Tibial nerve (tissue), 4 donors: ENCODE measurements at places on chromosomes 3 and 15. TPM values are rescaled to one million over a fixed set of nuclear protein-coding genes. Genes with fewer than 3 reads are reported as not detected.

The ADAMTSL3 gene
- total RNA-seq, result 19.7 TPM

The GABRB3 gene
- total RNA-seq, result 1.2 TPM

The CCR4 gene
- not detected for total RNA-seq

The GALK2 gene
- total RNA-seq, result 34.5 TPM

DNA sequence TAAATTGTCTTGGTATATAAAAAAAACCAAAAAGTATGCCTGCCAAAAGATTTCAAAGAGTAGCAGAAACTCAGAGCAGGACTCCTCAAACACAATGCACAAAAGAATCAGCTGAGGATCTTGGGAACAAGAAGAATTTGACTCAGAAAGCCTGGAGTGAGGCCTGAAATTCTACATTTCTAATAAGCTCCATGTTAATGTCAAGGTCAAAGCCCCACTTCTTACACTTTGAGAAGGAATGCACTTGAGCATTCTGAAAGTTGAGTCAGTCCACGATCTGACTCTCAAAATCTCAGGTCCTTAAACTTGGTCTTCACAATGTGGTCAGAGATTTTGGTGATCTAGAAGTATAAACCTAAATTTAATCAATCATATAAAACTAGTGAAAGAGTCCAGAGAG, 910.0 kb upstream of the GBE1 start:
- no peak for DNase-seq

GRCh38 chr3:123120573-123120972, 53.7 kb downstream of the PDIA5 start:
- DNase-seq, result no peak

DNA sequence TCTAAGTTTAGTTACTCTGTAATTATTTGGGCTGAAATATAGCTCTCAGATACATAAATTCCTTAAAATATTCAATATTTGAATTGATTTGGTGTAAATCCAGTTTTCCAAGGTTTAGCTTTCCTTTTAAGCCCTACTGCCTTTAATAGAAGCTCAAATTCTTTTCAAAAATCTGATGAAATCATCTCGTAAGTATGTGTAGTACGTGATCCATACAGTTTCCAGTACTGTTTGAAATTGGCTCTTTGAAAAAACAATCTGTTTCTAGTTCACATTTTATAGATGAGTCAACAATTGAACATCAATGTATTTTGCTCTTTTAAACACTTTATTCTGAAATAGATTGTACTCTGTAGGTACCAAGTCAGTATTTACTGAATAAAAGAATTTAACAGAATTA, 84.2 kb downstream of the LRRC49 start:
- no peak for DNase-seq

DNA sequence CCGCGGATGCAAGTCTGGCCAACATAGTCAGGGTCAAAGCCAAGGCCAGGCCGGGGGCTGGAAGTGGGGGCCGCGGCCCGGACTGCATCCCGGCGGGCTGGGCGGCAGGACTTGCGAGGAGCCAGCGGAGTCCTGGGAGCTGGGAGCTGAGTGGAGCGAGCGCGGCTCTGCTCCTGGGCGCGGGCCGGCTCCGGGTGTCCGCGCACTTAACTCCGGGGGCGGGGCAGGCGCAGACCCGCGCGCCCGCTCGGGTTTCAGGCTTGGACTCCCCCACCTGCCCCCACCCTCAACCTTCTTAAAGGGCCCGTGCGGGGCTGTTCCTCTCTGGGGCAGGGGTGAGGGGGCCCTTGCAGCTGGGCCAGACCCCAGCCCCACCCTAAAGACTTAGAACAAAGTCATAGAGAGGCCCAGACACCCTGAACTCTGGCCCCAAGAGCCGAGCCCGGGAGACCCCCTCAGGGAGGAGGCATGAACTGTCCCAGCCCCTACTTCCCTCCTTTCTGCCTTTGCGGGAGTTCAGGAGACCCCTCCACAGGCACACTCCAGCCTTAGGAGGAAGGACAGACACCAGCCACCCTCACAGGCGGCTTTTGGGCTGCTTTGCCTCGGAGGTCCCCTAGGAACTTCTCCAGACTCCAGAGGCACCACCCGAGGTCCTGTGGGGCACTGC, at the start of gene CSPG4:
Gene CSPG4 (minus strand): TSS at position 181 of the 670 bp plus-strand sequence. CDS start 93 bp downstream, at position 88.
- peak; percentile 46 for DNase-seq

DNA sequence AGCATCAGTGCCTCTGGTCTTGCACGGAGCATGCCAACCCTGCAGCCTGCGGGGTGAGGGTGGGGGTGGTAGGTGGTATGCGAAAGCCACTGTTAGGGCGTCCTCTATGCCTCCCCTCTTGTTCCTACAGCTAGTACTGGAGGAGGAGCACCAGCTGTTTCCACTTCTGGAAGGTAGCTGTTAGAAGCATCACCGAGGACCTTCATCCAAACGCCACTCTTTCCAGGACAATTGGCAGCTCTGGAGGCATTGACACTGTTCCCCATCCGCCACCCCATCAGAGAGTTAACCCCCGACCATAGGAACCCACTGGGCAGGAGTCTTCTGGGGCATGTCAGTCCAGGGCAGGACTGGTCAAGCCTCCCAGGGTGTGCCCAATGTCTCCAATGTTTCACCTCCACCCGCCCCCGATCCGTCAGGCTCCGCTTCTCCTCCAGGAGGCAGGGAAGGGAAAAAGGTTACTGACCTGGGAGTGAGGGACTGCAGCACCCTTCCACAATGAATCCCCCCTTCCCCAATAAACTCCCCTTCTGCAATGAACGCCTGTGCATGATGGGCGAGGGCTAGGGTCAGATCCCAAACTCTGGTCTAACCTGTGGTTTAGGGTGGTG, 487 bp downstream of the DUOX2 start:
- DNase-seq, result no peak

GRCh38 chr15:59200560-59200959, 6.1 kb upstream of the LDHAL6B start:
- no peak for DNase-seq

GRCh38 chr3:197394464-197395321, 96.3 kb upstream of the DLG1 start:
- DNase-seq, result peak; percentile 31

DNA sequence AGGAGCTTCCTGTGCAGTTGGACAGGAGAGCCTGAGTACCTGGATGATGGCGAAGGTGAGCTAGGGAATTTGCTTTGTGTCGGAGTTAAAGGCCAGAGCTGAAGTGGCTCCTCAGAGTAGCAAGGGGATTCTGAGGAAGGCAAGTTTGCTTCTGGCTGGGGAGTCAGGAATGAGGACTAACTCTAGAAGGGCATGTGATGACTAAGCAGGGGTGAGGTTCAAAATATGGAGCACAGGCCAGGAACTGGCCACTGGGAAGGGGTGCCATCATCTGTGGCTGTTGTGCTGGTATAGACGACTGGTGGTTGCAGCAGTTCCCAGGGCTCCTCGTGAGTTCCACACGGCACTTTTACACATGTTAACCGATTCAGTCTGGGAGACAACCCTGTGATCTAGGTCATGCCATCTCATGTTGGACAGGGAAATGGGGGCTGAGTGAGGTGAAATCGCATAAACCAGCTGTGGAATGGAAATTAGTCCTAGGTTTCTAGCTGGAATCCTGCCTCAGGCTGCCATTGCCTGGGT, 100.8 kb downstream of the EEFSEC start:
- no peak for DNase-seq

- no peak for DNase-seq
These were observed 7.3 kb downstream of the SST start for GRCh38 chr3:187662848-187663409.

DNA sequence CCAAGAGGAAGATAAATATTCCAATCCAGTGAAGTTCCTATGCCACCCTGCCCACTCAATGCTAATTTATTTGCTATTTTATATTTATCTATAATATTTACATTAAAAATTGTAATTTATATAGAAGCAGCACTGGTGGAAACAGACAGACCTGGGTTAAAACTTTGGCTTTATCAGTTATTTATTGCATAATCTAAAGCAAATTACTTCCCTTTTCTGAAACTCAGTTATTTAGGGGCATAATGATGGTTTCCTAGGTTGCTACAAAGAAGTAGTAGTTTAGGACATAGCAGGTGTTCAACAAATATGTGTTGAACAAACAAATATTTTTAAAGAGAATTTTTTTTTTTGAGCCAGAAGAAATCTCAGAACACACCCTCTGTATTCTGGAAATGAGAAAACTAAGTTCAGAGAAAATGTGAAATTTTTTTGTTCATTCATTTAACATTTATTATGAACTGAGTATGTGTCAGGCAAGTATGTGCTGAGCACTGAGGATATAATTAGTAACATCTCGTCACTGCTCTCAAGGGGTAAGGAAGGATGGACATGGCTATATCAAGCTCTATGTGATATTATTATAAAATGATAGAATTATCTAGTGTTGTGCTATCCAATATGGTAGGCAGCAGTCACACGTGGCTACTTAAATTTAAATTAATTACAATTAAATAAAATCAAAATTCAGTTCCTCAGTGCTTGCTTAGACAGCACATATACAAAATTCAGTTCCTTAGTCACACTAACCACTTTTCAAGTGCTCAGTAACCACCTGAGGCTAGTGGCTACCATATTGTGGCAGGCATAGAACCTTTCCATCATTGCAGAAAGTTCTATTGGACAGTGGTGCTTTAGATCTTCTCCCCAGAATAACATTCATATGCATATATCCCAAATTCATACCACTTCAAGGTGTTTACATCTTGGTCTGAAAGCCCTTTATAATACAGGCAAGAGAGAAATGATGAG, 7.0 kb upstream of the UBE2Q2 start:
- DNase-seq, result no peak

DNA sequence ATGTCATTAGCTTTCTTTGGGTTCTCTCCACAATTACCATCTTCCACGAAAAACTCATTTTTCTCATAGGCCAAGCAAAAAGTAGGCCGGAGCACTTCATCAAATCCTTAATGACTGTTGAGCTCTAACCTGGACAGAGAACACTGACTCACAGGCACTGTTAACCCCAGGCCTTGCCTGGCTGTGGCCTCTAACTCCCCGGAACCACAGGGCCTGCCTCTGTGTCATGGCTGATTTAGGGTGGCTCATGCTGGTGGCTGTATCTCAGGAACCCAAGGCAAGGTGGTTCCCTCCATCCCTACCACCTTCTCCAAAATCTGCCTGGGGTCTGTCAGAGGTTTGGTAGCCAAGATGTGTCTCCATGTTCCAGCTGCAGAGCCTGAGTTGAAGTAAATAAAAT, 3.6 kb downstream of the CRTAP start:
- DNase-seq, result no peak

GRCh38 chr3:58629629-58630028, 36.9 kb downstream of the FAM3D start:
- no peak for DNase-seq

DNA sequence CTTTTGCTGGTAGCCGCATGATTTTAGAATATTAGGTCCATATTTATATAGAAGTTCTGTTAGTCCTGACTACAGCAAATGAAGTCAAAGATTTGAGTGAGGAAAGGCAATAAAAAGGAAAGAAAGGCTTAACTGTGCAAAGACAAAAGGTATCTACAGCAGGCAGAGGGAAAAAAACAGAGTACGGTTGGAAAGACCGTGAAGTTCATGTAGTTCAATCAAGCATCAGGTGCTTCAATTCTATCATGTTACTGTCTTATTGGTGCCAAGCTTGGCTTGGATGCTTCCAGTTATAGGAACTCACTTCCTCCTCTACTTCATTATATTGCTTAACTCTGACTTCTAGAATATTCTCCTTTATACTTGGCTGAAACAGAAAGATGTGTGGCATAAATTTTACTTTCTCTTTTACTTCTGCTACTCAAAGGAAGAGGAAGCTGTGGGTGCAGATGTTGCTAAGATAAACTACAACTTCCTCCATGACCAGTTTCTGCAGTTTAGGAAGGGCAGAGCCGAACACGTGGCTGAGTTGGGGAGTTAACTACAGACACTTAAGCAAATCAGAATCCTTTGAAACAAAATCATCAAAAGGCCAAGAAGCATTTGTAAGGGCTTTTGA, 72.6 kb upstream of the ZBED2 start:
- peak; percentile 33 for DNase-seq

- DNase-seq, result no peak
These were observed 7.2 kb downstream of the GLDN start for GRCh38 chr15:51348688-51349087.

- peak; percentile 61 for DNase-seq
These were observed 321.5 kb upstream of the CTNNB1 start for GRCh38 chr3:40877631-40878463.

DNA sequence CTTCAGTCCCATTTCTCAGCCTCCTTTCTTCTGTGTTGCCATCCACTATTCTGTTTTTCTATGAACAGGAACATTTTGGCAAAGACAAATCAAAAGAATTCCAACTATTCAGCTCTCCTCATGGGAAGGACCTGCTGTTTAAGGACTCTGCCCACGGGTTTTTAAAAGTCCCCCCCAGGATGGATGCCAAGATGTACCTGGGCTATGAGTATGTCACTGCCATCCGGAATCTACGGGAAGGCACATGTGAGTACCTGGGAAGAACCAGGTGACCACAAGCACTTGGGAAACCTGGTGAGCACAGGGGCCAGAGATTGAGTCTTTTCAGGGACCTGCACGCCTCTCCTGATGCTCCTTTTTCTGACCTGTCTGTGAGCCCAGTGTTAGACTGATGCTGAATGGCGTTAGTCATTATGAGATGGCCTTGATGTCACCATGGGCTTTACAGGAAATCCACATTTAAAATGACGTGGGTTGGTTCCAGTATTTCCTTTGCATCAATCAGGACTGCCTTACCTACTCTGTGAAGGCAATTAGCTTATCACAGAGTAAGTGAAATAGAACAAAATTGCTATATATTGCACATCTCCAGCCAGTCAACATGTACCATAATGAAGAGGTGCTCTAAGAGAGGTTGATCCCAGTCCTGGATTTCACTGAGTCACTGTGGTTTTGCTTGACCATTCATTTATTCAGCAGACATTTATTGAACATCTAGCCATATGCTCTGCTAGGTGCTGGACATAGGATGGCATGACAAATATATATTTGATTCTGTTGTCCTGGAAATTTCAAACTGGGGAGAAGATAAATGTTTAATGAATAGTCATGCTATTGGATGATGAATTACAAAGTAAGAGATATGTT, 11.7 kb downstream of the TF start:
- no peak for DNase-seq

DNA sequence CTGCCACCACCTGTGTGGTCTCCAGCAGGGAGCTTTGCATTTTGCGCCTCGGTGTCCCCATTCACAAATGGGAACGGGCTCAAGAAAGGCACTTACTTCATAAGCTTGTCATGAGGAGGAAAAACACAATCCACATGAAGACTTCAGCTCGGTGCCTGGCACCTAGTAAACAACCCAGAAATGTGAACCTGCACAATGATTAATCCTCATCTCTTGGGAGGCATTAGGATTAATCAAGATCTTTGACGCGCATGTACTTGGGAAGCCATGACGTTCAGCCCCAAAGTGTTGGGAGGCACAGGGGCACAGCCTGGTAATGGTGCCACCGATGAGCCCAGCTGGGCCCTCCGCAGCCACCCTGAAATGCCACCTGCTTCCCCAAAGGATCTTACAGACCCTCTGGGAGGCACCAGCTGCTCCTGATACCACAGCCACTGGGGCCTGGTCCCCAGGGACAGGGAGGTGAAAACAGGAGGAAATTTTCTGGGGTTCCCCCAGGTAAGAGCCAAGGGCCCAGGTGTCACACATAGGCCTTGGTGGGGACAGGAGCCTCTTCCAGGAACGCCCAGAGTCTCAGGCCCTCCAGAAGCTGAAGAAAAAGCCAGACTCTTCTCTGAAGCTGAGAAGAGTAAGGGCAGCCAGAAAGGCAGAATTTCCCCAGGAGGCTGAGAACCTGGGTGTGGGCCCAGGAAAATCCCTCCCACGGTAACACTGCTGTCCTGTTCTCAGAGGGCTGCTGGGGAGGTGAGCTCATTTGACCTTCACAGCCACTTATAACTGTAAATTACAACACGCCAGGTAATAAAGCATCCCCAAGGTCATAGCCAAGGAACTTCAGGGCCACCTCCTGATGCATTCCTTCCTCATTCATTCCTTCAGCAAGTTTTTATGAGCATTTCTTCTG, 507.5 kb downstream of the SHQ1 start:
- no peak for DNase-seq
